Neural crest cell (in vitro differentiated cells): ENCODE measurements at places on chromosomes 6 and 20. TPM values are rescaled to one million over a fixed set of nuclear protein-coding genes. Genes with fewer than 3 reads are reported as not detected.

DNA sequence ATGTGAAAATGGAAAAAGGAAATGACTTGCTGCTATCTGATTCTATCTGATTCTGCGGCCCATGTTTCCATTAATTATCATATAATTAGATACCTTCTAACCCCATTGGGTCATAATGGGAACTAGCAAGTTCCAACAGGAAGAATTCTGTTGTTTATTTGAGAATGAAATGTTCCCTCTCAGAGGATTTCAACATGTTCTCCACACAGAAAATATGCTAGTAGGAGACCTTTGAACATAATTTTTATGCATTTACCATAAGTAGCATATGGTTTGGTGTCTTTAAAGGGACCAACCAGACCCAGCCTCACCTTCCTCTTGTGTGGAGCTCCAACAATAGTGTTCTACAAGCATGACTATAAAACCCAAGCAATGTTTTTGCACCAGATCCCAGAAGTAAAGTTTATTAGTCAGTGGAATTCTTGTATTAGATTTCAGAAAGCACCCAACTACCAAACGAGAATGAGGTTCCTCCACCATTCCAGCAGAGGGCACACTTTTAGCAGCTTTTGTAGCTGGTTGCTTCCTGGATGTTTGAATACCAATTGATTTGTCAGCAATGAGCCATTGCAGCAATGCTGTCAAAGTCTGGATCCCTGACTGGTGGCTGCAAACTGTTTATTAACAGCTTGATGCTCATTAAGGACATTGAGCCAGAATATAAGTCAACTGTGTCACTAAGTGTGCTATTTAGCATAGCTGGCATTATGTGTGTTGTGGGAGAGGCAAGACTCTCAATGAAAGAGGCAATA lies 143.6 kb upstream of the GJE1 start:
- H3K4me3 ChIP-seq: no peak overlapping the region
- no peaks in the 10 kb centered on the region for H3K4me1 ChIP-seq
- peak; percentile 6 for DNase-seq
- no peak overlapping the region for H3K27ac ChIP-seq
- H3K36me3 ChIP-seq: no peaks in the 10 kb centered on the region
- no peaks in the 10 kb centered on the region for H3K27me3 ChIP-seq

DNA sequence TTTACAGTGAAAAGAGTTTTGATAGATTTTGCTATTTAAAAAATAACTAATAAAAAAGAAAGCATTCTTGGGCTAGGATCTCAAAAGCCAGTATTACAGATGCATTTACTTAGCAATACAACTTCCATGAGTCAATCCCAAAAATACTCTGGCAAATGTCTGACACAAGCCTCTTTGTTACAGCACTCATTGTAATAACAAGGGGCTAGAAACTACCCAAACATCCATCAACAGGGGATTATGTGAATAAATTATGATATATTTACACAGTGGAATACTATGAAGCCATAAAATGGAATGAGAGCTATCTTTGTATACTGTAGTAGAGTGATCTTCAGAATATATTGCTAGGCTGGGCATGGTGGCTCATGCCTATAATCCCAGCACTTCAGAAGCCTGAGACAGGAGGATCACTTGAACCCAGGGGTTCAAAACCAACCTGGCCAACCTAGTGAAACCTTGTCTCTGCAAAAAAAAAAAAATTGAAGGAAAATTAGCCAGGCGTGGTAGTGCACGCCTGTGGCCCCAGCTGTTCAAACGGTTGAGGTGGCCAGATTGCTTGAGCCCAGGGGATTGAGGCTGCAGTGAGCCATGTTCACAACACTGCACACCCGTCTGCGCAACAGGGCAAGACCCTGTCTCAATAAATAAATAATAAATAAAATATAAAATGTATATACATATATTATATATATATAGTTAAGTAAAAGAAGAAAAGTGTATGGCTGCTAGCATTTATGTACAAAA lies 34.7 kb upstream of the TOP1 start:
- no peak for DNase-seq
- H3K4me1 ChIP-seq: peaks cover 6% of the 10 kb centered on the region
- no peak overlapping the region for H3K27ac ChIP-seq

DNA sequence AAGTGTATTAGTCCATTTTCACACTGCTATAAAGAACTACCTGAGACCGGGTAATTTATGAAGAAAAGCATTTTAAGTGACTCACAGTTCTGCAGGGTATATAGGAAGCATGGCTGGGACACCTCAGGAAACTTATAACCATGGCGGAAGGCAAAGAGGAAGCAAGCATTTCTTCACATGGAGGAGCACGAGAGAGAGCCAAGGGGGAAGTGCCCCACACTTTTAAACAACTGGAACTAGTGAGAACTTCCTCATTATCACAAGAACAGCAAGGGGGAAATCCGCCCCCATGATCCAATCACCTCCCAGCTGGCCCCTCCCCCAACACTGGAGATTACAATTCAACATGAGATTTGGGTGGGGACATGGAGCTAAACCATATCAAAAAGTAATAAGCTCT lies 28.3 kb upstream of the B3GAT2 start:
- no peaks in the 10 kb centered on the region for H3K36me3 ChIP-seq
- H3K4me3 ChIP-seq: no peak overlapping the region
- no peaks in the 10 kb centered on the region for H3K4me1 ChIP-seq
- DNase-seq: no peak
- H3K27me3 ChIP-seq: no peaks in the 10 kb centered on the region

GRCh38 chr20:32959351-32960221 lies 44.6 kb downstream of the SUN5 start:
- peaks cover 11% of the 10 kb centered on the region for H3K36me3 ChIP-seq
- H3K4me1 ChIP-seq: peaks cover 8% of the 10 kb centered on the region
- H3K27me3 ChIP-seq: no peaks in the 10 kb centered on the region
- H3K4me3 ChIP-seq: no peak overlapping the region
- DNase-seq: no peak

The HLA-DQA2 gene
- not detected in 2 replicates for total RNA-seq

- H3K27ac ChIP-seq: no peak overlapping the region
- H3K36me3 ChIP-seq: no peaks in the 10 kb centered on the region
- DNase-seq: no peak
- peaks cover 16% of the 10 kb centered on the region for H3K4me1 ChIP-seq
These were observed 26.7 kb downstream of the RNASET2 start for GRCh38 chr6:166929542-166930189.

DNA sequence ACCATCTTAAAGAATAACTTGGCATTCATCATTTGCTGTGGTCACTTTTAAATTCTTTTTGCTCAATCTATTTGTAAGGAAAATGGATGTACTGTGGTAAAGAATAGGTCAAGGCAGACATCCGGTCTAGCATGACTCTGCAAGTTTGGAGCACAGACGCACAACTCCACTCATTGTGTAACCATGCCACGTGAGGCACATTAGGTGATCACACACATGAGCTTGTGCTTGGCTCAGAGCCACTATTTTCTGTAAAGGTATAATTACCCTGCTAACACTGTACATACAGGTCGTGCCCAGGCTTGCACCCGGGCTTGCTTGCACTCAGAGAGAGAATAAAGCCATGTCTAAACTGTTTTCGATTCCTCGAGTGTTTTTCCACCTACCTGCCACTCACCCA lies 1289.1 kb upstream of the ADGRB3 start:
- no peaks in the 10 kb centered on the region for H3K27me3 ChIP-seq
- H3K4me3 ChIP-seq: no peak overlapping the region
- DNase-seq: no peak
- no peaks in the 10 kb centered on the region for H3K36me3 ChIP-seq

GRCh38 chr20:53716395-53716794 lies 122.8 kb upstream of the ZNF217 start:
- no peak overlapping the region for H3K27ac ChIP-seq
- H3K4me3 ChIP-seq: no peak overlapping the region
- no peak for DNase-seq
- no peaks in the 10 kb centered on the region for H3K36me3 ChIP-seq

DNA sequence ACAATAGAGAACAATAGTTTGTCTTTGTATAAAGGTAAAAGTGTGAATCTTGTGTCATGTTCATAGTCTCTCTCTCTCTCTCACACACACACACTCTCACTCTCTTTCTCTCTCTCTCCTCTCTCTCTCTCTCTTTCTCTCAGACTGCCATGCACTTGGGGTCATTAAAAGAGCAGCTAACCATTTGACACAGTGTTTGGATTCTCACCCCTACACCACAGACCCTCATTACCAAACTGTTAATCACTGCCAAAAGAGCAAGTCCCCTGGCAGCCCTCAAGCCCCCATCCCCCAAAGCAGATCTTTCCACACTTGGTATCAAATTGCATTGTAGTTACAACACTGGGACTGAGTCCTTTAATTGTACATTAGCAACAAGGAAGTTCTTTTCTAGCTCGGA lies 305.8 kb upstream of the RSPO3 start:
- H3K27me3 ChIP-seq: peaks cover 4% of the 10 kb centered on the region
- DNase-seq: no peak
- H3K4me3 ChIP-seq: no peak overlapping the region
- H3K36me3 ChIP-seq: no peaks in the 10 kb centered on the region

The TREML4 gene
- not detected in 2 replicates for total RNA-seq

DNA sequence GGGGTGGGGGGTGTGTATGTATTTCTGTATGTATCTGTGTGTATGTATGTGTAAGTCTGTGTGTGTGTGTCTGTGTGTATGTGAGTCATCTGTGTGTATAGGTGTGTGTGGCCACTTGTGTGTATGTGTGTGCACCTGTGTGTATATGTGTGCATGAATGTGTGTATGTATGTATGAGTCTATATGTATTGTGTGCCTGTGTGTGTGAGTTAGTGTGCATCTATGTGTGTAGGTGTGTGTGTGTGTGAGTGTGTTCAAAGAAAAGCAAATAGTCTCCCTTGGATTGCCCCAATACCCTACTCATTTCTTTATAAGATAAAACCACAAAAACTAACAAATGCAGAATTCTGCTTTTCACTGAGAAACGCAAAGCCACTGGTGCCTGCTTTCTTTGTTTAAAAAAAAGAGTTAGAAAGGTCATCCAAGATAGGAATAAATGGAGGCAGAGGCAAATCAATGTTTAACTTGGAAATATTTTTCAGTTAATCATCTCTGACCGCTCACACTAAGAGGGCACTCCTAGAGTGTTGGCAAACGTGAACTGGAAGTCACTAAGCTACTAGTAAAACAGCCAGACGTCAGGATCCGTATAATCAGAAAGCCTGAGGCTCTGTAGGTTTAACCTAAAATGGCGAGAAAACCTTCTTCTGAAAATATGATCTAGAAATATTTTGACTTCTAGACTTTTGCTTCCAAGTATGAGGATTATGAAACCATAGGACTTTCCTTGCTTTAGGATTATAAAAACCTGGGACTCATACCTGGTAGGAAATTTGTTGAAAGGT lies 37.4 kb upstream of the JAG1 start:
- H3K27ac ChIP-seq: no peak overlapping the region
- no peak for DNase-seq
- peaks cover 37% of the 10 kb centered on the region for H3K4me1 ChIP-seq

DNA sequence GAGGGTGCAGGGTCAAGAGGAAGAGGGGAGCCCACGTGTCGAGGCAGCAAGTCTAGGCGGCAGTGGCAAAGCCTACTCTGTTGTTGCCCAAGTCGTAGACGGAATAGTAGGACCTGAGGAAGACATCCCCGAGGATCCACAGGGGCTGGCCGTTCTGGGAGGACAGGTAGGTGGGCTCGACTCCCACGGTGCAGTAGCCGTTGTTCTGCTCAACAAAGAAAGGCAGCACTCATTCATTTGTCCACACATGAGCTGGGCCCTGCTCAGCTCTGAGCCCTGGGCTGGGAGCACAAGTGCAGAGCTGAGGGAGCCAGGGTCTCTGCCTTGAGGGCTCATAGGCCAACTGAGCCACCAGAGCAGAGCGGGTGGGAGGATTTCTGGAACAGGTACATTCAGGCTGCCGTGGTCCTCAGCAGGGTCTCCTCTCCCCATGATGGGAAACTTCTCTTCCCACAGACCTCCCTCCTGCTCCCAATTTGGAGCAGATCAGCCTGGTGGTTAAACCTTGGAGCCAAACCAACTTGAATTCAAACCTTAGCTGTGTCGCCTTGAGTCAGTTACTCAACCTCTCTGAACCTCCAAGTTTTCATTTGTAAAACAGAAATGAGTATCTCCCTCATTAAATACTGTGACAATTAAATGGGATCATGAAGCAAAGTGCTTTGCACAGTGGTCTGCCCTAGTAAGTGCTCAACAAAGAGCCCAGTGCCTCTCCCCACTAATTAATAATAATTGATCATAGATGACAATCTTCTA lies 1.6 kb upstream of the TFEB start:
- H3K36me3 ChIP-seq: no peaks in the 10 kb centered on the region
- peaks cover 17% of the 10 kb centered on the region for H3K4me1 ChIP-seq
- H3K27me3 ChIP-seq: peaks cover 24% of the 10 kb centered on the region
- no peak overlapping the region for H3K4me3 ChIP-seq
- no peak for DNase-seq

The DHX35 gene
- 20.7 and 22.8 TPM in 2 replicates for total RNA-seq

The RAET1L gene
- not detected in 2 replicates for total RNA-seq

The ARMC12 gene
- 2.7 and 2.9 TPM in 2 replicates for total RNA-seq

The MAPK13 gene
- total RNA-seq: 2.0 TPM in 2 replicates

The VNN1 gene
- not detected in 2 replicates for total RNA-seq

GRCh38 chr20:37518606-37519507 lies 2.2 kb upstream of the NNAT start:
- peaks cover 34% of the 10 kb centered on the region for H3K36me3 ChIP-seq
- peak overlapping the region; percentile 92 for H3K4me3 ChIP-seq
- DNase-seq: no peak

The APOM gene
- 3.8 and 4.2 TPM in 2 replicates for total RNA-seq

DNA sequence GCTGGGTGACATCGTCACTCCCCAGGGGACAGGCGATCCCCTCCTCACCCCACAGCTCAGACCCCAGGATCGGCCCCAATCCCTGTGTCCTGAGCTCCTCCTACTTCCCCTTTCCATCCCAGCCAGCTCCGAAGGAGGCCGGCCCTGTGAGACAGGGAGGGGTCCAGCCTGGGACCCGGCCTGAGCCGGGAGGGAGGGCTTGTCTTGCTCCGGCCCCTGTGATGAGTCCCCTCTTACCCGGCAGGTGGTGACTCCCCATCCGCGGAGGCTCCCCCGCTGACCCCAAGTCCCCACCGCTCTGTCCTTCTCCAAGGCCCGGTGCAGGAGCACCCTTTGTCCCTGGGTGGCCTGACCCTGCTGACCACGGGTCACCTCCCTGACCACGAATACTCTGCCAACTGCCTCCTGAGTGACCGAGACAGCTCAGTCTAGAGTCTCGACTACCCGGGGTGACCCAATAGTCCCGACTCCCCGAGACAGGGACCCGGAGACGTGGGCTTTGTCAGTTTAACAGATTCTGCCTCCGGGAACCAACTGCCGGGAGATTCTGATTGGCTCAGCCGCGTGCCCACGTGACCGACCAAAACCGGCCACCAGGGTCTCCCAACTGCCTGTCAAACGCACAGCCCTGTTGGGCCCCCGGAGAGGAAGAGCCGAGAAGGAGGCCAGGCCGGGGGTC lies 187.4 kb upstream of the PROKR2 start:
- H3K27ac ChIP-seq: no peak overlapping the region
- DNase-seq: no peak
- H3K27me3 ChIP-seq: no peaks in the 10 kb centered on the region
- H3K36me3 ChIP-seq: no peaks in the 10 kb centered on the region
- no peaks in the 10 kb centered on the region for H3K4me1 ChIP-seq
